Stimulated activated CD4-positive, alpha-beta T cell treated with anti-CD3 and anti-CD28 coated beads, TNF-alpha, amount 100 ng/mL, for 24 hours (primary cell): ENCODE measurements at places on chromosomes 1 and 21.

DNA sequence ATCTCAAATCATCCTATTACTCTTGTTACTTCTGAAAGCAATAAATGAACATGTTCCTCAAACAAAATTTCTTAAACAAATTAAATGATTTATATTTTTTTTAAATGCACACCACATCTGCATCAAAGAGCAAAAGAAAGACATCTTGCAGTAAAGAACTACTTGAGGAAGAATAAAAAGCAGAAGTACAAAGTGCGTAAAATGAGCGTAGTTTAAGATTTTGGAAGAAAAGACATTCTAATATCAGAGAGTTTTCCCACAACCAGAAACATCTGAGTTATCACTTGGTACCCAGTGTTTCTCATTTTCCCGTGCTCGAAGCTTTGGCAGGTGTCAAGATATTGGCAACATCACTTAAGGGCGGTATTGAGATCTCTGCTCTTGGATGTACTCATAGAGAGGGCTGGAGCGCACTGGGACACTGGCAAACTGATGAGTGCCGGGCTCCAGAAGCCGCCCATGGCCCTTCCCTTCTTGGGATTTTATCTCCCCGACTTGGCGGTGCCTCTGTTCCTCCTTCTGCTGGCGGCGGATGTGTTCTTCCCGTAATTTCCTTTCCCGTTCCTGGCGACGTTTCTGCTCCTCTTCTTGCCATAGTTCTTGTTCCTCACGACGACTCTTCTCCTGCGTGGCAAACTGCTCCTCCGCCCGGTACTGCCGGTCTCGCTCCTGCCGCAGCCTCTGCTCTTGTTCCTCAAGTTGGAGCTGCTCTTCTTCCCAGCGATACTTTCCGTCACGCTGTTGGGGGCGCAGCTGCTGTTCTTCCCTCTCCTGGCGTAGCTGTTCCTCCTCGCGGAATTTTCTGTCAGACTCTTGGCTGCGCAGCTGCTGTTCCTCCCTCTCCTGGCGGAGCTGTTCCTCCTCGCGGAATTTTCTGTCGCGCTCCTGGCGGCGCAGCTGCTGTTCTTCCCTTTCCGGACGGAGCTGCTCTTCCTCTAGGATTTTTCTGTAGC lies 7.9 kb downstream of the TCHH start:
- DNase-seq: no peak

GRCh38 chr21:38234395-38235142 lies 22.2 kb upstream of the KCNJ15 start:
- DNase-seq: no peak

GRCh38 chr1:245188403-245188802 lies 33.6 kb downstream of the KIF26B start:
- no peak for DNase-seq

GRCh38 chr1:177145106-177146070 lies 19.1 kb downstream of the ASTN1 start:
- no peak for DNase-seq

GRCh38 chr1:183804387-183804786 lies 533 bp upstream of the RGL1 start:
- DNase-seq: no peak
